Choroid plexus epithelial cell (primary cell): ENCODE measurements at places on chromosomes 11 and 22.

- peak; percentile 13 for DNase-seq
Observed at GRCh38 chr11:22670830-22671229, 4.4 kb downstream of the GAS2 start.

GRCh38 chr11:130118636-130119387 is 40.8 kb upstream of the ST14 start:
- DNase-seq, result no peak

DNA sequence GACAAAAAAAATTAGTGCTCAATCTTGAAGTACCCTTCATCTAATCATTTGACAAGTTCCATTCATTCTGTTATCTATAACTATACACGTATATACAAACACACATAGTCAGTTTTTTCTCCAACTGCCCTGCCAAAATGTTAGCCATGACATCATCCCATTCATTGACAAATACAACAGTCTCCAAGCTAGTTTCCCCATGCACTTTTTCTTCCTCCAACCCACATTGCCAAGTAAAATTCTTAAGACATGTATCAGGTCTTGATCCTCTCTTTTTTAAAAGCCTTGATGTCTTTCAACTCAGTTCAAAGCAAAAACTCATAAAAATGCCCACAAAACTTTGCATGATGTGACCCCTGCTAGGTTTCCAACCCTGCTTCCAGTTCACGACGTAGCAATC is 58.1 kb downstream of the DDI1 start:
- peak; percentile 33 for DNase-seq

DNA sequence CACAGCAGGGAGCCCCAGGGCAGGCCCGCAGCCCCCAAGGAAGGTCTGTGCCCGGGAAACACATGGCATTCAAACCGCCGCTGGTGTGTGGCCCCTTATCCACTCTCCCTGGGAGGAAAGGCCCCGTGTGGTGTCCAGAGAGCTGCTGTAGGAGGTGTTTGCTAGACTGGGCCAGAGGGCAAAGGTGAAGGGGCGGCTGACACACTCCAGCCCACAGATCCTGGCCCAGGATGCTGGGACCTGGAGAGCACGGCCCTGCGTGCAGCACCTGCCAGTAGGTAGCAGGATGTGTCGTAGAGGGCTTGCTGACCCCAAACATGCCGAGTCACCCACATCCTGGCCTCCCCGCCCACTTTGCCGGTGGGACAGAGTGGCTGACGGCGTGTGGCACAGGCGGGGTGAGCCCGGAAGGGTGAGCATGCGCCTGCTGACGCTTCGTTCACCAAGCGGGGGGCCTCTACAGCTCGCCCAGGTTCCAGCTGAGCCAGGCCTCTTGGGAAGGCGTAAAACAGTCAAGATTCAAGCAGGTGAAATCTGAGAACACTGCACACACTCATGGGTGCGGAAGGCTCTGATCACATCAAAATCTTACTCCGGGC is 11.0 kb downstream of the OSBPL5 start:
- DNase-seq, result peak; percentile 58

DNA sequence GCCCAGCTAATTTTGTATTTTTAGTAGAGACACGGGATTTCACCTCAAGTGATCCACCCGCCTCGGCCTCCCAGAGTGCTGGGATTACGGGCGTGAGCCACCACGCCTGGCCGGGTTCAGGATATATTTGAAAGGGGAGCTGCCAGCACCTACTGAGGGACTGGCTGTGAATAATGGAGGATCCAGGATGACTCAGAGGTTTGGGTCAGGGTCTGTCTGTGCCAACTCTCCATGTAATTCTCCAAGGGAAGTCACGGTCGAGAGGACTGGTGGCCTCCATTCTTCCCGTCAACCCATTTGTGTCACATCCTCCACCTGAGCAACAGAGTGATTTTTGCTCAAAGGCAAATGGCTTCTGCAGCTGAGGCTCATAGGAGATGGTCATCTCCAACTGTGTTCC is 3.6 kb upstream of the ARRB1 start:
- DNase-seq, result no peak

DNA sequence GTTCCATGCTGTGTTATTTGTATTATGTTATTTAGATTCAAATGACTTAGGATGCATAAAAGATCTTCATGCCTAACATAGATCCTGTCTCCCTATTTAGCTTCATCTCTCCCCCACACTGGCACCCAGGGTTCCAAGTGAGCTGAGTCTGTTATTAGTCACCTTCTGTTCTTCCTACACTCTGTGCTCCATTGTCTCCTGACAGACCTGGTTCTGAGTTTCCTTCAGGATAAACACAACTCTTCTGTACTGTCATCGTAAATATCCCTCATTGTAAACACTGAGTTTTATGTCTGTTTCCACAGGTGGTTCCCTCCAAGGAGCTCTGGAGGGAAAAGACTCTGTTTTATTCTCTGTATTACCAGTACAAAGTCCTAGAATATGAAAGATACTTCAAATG is 8.7 kb downstream of the MMP26 start:
- DNase-seq, result no peak

GRCh38 chr11:73320763-73321603 is 12.9 kb downstream of the ARHGEF17 start:
- peak; percentile 61 for DNase-seq

DNA sequence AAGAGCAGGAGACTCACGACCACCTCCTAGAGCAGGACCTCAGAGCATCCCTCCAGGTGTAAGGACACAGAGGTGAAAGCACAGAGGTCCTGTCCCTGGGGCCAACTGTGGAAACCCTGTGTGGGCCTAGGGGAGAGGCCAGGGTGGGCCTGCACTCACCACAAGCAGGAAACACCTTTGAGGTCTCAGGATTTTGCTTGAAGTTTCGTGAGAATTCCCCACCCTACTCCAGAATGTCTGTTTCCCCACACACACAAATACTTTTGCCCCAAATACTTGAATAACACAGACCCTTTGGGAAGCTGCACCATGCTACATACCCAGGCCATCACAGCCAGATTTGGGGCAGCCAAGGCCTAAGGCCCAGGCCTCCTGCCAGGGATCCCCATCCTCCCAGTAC is 18.1 kb downstream of the SLC43A3 start:
- DNase-seq, result no peak

GRCh38 chr11:128757235-128757711 is 63.4 kb downstream of the FLI1 start:
- DNase-seq, result peak; percentile 87

GRCh38 chr22:36197065-36197440 is 4.6 kb downstream of the APOL4 start:
- DNase-seq, result peak; percentile 81

GRCh38 chr22:41917375-41917902 is 2.6 kb upstream of the SHISA8 start:
- no peak for DNase-seq

GRCh38 chr11:70068950-70069349 is 9.2 kb upstream of the ANO1 start:
- DNase-seq, result no peak

DNA sequence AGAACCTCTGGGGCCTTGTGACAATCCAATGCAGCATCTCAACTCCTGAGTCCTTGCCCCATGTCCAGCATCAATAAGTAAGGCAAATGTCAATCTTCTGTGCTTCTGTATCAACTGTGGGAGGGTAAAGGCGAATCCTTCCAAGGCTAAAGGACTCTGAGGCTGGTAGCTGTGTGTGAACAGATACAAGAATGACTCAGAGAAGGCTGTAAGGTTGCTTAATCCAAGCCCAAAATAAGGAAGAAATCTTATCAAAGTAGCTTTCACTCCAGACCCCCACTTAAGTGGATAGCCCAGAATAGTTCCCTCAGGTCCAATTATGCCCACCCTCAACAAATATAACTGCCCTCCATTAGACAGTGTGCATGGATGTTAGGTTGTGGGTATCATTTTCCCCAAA is 28.1 kb upstream of the SCGB1A1 start:
- DNase-seq, result no peak

GRCh38 chr22:24950272-24950902 is 2.1 kb upstream of the KIAA1671 start:
- DNase-seq, result peak; percentile 43

DNA sequence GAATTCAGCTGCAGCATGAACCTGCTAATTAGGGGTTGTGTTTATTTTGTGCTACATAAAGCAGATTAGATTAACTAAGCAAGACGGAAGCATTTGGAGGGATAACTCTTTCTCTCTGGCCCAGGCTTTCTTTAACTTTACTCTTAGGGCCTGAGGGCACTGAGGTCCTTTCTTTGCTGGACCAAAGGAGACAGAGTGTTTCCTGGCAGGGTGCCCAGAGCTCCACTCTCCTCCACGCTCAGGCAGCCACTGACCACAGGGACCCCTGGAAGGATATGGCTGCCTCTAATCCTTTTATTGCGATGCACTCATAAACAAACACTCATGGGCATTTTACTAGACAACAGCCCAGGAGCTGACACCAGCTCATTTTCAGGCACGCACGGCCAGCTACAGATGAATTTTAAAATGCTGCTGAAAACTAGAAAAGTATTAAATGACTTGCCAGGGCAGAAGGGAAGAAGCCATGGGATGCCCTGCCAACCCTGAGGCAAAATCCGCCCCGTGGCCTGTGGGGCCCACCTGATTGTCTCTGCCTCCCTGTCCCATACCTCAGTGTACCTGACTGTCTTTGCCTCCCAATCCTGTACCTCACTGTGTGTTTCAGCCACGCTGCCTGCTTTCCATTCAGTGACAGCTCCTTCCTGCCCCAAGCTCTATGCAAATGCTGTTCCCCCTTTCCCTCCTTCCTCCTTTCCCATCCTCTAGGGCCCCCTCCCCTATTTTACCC is 192.6 kb upstream of the NAV2 start:
- DNase-seq, result peak; percentile 47
